ENCODE measurements at places on chromosomes 7 and 10. TPM values are rescaled to one million over a fixed set of nuclear protein-coding genes. Genes with fewer than 3 reads are reported as not detected.

DNA sequence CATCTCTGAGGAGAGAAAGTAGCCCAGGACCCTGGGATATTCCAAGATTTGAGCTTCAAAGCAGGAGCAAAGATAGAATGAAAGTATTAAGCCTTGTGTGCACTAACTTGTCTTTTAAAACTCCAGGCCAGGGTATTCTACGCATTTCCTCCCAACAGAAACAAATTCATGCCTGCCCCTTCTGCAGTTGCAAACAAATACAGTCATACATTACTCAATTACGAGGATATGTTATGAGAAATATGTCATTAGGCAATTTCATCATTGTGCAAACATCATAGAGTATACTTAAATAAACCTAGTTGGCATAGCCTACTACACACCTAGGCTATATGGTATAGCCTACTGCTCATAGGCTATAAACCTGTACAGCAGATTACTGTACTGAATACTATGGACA is 154.5 kb upstream of the KIAA1217 start:
- DNase-seq, result no peak

GRCh38 chr10:36573246-36573645 is 552.2 kb upstream of the ANKRD30A start:
- DNase-seq, result no peak

DNA sequence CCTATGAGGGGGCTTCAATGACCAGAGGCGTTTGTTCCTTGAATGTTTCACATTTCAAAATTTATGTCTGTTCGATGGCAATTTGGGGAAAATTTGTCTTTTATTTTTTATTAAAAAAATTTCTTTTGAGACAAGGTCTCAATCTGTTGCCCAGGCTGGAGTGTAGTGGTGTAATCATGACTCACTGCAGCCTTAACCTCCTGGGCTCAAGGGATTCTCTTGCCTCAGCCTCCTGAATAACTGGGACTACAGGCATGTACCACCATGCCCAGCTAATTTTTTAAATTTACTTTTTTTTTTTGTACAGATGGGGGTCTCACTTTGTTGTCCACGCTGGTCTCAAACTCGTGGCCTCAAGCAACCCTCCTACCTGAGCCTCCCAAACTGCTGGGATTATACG is 39.7 kb downstream of the OTUD1 start:
- no peak for DNase-seq

DNA sequence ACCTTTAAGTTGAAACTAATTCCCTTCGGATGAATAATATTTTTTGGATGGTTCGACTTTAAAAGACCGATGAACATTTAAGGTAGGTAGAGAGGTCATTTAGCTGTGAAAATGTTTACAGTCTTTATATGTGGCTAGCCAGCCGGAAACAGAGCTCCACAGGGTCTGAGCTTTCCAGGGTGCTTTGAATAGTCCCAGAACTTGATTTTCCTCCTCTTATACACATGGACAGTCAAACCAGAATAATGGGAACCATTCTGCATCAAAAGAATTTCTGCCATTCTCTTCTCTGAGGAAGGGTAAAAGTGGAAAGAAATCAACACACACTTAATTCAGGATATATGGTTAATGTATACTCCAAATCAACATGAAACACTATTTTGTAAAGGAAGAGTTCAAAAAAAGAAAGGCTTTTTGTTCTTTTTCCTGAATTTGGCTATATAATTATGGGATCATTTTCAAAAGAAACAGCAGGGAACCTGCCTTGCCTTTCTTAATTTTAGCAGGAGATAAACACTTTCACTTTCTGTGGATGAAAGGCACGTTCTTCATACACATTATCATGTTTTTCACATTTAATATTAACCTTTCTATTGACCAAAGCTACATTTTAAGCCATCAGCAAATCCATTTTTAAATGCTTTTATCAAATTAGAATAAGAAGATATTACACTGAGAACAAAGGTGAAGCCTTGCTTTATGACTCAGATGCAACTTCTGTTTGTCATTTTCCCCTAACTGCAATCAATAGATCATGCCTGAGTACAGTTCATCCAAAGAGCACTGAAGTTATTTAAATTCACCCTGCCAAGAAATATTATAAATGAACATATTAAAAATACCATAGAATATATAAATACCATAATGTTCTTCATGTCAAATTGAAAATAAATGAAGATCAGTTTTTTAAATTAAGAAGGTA is 307.3 kb downstream of the THSD7A start:
- DNase-seq, result no peak

GRCh38 chr10:128052696-128053095 is 73.5 kb downstream of the MKI67 start:
- DNase-seq, result no peak

GRCh38 chr10:117167789-117168674 is 29.3 kb upstream of the KCNK18 start:
- DNase-seq, result peak; percentile 85

- DNase-seq, result no peak
These were observed 29.2 kb upstream of the NAMPT start for GRCh38 chr7:106313966-106314365.

DNA sequence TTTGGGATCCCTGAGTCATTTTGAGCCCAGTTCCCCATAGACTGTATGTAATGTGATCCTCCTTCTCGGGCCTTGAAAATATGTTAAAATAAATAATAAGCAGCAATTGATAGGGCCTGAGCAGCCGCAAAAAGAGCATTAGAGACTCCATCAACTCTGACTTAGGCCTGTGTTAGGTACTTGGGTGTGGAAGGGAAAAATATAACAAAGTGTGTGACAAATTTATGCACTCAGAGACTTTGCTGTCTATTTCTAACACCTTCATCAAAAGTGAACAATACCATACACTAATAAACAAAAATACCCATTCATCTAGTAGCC is 31.4 kb upstream of the HABP2 start:
- DNase-seq, result no peak

DNA sequence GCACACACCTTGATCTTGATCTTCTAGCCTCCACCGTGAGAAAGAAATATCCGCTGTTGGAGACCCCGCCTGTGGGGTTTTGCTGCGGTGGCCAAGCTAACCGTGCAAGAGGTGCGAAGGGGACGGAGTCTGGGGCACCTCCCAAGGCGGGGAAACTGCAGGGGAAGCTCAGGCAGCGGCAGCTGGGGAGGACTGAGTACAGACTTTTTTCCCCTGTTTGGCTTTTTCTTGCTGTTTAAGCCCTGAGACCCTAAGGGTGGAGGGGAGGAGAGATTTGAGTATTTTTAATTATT is 108.0 kb downstream of the DNAJB6 start:
- no peak for DNase-seq

- DNase-seq, result no peak
These were observed 81.0 kb downstream of the HACD1 start for GRCh38 chr10:17536221-17536620.

GRCh38 chr7:39168403-39169098 is 190.8 kb downstream of the POU6F2 start:
- no peak for DNase-seq

GRCh38 chr7:82625377-82625776 is 181.8 kb upstream of the CACNA2D1 start:
- DNase-seq, result no peak

DNA sequence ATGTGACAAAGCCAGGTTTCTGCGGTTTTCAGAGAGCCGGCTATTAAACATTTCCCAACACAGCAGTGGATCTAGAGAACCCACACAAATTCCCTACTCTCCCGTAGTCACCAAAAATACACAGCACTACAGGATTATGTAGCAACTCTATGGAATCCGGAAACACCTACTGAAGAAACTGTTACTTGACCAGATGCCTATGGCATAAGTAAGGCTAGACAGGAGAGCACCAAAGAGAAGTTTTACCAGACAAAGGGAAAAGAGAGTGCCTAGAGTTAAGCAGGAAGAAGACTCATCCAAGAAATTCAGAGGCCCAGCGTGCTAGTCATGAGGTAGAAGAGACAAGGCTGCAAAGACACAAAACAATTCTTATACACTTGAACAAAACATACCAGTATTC is 321.1 kb downstream of the PARD3 start:
- no peak for DNase-seq

CACNB2 gene
- not detected for total RNA-seq

ST8SIA6 gene
- not detected for total RNA-seq

HDAC9 gene
- 0.69 TPM for total RNA-seq

- DNase-seq, result no peak
These were observed 188.5 kb downstream of the TMEM178B start for GRCh38 chr7:141262101-141263090.

DNA sequence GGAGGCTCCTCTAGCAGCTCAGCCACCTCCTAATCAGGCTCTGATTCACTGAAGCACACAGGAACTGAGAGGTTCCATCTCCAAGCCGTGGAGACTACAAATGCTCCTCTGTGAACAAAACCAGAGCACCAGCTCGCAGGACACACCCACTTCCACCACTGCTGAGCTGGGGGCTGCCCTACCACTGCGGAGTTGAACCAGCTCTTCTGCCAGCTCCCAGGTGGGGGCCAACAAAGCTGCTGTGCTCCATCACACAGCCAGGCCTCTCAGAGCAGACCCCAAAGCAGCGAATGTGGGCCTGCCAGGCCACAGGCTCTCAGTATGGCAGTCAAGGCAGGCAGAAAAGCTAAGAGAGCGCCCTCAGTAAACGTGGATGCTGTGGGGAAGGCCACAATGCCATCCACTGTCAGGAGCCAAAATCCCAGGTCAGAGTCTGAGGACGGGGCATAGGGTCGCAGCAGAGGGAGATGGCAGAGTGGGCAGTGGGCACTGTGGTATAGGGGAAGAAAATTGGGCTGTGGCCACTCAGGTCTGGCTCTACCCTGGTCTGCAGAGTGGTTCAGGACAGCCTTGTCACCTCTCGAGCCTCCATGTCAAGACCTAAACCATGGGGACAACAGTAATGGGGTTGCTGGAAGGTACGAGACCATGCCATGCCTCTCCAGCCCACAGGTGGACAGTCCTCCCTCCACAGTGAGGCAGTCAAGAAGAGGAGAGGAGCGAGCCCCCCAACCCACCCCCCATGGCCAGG is 82.1 kb downstream of the GRID1 start:
- no peak for DNase-seq

DNA sequence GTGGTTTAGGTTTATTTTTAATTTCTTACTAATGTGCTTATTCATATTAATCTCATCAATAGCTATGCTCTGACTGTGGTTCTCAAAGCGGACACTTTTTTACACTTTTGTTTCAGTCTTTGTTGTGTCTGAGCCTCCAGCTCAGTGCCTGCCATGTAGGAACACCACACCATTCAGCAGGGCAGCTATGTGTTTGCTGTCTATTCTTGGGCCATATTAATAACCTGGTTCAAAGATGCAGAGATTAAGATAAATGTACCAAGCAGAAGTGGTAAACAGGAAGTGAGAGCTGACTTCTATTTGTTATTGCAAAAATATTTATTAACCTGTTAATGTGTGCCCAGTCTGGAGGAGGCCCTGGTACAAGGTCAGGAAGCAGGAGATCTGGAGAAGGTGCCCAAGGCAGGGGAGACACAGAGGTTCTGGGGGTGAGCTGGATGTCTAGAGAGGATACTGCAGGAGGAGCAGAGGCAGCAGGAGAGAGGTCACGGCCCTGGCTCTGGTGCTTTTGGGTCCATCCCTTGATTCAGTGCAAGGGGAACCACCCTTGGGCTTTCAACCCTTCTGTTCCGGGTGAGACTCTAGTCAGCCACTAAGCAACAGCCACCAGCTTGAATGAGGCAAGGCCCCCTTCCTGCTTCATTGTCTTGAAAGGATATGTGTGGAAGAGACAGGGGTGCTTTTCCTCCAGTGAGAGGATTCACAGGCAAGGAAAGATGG is 1.9 kb downstream of the TBXAS1 start:
- peak; percentile 30 for DNase-seq

- no peak for DNase-seq
These were observed 219.6 kb downstream of the KCNMA1 start for GRCh38 chr10:77417806-77418640.

SNX10 gene
- total RNA-seq, result 28.1 TPM

CPA4 gene
- not detected for total RNA-seq

DNA sequence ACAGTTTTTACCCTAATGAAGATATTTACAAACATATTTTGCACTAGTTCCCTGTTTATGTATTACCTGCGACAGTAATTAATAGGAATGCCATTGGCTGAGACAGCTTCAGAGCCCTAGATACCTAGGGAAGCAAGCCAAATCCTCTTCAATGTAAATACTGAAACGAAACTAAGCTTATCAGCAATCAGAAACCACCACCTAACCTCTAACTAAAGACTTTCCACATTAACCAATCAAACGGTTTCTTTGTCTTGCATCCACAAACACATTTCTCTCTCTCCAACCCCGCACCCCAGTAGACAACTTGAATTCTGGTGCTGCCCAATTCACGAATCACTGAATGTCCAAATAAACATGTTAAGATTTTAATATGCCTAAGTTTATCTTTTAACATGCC is 474.4 kb upstream of the C7orf33 start:
- DNase-seq, result no peak

DNA sequence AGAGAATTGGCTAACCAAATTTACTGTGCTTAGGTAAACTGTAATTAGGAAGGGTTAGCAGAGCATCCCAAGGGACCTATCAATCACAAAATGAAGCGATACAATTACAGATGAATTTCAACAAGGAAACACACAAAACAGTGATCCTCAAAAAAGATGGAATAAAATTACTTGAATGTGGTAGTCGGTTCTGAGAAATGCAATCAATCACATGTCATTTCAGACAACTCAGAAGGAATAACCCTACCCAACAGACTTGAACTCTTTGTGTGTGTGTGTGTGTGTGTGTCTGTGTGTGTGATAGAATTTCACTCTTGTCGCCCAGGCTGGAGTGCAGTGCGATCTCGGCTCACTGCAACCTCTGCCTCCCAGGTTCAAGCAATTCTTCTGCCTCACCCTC is 43.5 kb downstream of the ST8SIA6 start:
- no peak for DNase-seq

GRCh38 chr7:28062197-28062991 is 118.2 kb downstream of the JAZF1 start:
- DNase-seq, result peak; percentile 79

DNA sequence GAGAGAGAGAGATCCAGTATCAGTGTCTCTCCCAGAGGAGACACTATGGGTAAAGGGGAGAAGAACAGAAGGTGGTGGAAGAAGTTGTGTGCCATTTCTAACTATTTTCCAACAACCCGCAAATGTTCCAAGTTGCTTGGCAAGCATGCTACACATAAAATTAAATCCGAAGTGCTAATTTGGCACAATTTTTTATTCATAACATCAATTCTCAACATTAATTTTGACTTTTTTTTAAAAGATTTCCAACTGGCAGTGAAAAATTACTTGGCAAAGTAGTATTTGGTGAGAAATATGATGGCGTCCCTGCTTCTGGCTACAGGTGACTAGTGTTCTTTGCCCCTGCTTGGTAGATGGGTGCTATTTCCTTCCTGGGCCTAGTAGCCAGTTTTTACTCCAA is 622.0 kb downstream of the SORCS1 start:
- no peak for DNase-seq

GRCh38 chr10:88896372-88896993 is 16.4 kb downstream of the STAMBPL1 start:
- DNase-seq, result no peak

- DNase-seq, result no peak
These were observed 23.0 kb downstream of the KNDC1 start for GRCh38 chr10:133182791-133183645.

GRCh38 chr7:2000153-2000687 is 232.5 kb downstream of the MAD1L1 start:
- no peak for DNase-seq

GRCh38 chr10:17906002-17906401 is 45.7 kb upstream of the SLC39A12 start:
- DNase-seq, result no peak
